ENCODE measurements at places on chromosomes 16 and 17.
A peak's percentile ranks its signal among the peaks of the same experiment; 100 is the strongest.

- DNase-seq = no peak
These were observed 375.7 kb upstream of the CDH11 start for GRCh38 chr16:65497571-65497970.

DNA sequence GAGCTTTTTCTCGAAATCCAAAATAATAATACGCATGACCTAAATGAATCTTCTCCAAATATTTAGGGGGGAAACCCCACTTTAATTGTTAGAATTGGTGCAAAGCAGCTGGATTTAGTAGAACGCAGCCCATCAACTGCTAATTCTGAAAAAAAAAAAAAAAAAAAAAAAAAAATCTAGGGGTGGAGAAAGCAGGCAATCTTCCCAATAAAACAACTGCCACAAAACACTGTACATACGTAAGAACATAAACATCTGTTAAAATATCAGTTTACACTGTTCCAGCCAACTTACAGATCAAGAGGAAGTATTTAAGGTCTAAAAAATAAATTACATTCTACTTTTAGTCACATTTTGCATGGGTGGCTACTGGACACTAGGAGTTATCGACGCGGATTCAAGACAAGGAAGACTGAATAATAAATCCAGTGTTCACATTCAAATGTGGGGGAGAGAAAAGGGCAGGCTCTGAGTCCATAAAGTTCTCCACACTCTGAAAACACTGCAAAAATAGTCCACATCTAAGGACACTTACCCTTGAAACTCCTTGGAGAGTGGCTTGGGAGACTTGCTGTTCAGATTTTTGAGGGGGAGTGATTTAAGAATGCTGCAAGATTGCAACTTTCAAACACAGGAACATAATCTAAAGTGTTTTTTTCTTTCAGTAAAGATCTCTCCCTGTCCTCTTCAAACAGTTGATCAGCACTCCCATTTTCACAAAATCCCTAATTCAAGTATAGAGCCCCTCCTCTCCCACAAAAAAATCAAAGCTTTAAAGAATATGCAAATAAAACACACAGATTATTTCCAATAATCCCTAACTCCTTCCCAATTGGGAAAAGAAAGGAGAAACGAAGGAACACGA is 1.3 kb downstream of the APPBP2 start:
- no peak for DNase-seq

DNA sequence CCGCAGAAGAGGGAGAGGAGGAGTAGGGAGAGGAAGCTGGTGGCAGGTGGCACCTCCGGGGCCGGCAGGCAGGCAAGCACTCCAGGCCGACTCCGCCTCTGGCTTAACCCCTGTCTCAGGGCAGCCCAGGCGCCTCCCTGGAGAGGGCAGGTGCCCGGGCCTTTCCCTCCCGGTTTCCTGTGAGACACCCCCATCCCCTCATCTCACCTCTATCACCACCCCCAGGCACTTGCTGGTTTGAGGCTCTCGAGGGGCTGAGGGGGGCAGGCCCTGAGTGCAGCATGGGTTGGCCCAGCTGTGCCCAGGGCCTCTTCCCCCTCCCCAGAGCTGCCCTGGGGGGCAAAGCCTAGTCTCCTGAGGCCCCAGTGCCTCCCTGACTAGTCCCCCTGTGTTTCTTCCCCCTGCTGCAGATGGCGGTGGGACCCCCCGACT is 6.0 kb downstream of the DOC2A start:
- DNase-seq = no peak

DNA sequence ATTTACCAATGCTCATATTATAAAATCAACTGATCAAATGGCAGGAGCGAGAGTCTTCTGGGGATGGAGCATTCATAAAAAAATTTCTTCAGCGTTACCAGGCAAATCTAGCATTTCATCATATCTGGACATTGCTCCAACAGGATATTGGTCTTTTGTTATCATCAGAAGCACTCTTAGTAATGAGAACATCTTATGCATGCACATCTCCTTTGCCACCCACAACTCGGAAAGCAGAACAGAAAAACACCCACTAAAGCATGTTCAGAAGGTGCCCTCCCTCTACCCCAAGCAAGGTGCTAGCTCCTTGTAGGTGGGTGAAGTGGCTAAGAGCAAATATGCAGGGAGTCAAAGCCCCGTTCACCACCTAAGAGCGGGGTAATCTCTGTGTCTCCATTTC is 18.9 kb downstream of the ARHGAP17 start:
- peak; percentile 9 for DNase-seq

DNA sequence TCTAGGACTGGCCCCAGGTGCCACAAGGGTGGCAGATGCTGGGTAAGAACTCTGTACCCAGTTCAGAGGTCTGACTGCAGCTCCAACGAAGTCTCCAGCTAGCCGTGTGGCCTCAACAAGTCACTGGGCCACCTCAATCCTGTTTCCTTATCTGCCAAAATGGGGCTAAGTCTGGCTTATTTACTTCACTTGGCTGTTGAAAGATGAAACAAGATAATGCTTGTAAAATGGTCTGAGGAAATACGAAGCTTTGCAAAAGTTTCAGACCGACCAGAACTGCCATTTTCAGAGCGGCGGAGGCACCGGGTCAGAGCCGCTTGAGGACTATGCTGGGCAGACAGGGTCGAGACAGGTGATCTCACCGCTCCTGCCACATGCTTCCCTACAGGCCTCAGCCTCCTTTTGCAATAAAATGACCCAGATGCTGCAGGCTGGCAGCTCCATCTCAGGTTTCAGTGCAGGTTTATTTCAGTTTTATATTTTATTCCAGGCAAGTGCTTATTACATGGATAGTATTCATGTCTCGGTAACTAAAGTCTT is 17.2 kb downstream of the MNT start:
- DNase-seq = no peak

DNA sequence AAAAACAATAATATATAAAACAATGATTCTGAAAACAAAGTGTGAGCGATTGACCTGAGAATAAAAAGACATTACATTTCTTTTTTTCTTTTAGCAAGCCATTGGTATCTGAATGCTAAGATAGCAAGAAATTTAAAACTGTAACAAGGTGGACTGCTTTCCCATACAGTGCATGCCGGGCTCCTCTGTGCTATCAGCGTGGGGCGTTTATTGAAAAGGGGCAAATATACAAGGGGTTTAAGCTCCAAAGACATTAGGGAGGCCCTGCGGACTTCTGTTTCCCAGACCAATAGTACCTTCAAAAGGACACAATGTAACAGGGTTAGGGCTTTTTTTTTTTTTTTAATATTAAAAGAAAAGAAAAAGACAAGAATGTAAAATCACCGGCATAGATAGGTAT is 261.3 kb downstream of the ZFHX3 start:
- no peak for DNase-seq

GRCh38 chr17:42311240-42312034 is 23.1 kb downstream of the STAT5A start:
- DNase-seq = peak; percentile 41

GRCh38 chr17:48179071-48179945 is 71.7 kb downstream of the SNX11 start:
- DNase-seq = no peak

DNA sequence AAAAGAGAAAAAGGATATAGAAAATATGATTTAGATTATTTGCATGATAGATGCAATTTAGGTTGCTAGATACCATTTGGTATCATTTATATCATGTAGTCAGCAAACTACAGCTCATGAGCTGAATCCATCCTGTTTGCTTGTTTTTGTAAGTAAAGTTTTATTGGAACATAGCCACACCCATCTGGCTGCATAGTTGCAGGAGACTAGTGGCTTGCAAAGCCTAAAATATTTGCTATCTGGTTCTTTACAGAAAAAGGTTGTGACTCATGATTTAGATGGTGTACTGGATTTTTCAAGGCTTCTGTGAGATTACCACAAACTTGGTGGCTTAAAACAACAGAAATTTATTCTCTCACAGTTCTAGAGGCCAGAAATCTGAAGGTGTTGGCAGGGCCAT is 49.9 kb downstream of the MAP2K4 start:
- DNase-seq = no peak

- no peak for DNase-seq
These were observed 311.9 kb downstream of the NPIPA8 start for GRCh38 chr16:18024611-18025010.

DNA sequence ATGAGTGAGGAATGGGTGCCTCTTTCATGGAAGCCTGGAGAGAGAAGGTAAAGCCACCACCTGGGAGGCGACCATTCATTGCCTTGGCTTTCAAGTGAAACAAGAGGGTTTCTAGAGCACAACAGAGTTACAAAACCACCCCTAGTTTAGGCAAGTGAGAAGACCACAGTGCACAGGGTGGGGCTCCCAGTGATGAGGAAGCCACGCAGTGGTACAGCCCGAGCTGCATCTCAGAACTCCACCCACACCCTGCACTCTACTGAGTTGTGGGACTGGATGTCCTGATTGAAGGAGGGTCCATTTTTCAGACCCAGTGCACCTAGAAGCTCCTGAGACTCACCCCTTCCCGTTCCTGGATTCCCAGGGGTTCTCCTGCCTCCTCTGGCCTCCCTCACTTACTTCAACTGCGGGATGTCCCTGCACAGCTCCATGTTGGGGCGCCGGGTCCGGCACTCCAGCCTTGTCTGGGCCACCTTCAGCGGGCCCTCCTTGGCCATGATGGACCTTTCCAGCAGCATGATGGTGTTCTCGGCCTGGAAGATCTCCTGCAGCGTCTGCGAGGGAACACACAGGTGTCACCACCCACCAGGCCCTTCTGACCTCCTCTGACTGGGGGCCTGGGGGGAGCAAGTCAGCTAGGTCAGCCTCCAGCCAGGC is 55.1 kb upstream of the EMP2 start:
- no peak for DNase-seq

- DNase-seq = no peak
These were observed 2.7 kb upstream of the NFE2L1 start for GRCh38 chr17:48045316-48046001.

DNA sequence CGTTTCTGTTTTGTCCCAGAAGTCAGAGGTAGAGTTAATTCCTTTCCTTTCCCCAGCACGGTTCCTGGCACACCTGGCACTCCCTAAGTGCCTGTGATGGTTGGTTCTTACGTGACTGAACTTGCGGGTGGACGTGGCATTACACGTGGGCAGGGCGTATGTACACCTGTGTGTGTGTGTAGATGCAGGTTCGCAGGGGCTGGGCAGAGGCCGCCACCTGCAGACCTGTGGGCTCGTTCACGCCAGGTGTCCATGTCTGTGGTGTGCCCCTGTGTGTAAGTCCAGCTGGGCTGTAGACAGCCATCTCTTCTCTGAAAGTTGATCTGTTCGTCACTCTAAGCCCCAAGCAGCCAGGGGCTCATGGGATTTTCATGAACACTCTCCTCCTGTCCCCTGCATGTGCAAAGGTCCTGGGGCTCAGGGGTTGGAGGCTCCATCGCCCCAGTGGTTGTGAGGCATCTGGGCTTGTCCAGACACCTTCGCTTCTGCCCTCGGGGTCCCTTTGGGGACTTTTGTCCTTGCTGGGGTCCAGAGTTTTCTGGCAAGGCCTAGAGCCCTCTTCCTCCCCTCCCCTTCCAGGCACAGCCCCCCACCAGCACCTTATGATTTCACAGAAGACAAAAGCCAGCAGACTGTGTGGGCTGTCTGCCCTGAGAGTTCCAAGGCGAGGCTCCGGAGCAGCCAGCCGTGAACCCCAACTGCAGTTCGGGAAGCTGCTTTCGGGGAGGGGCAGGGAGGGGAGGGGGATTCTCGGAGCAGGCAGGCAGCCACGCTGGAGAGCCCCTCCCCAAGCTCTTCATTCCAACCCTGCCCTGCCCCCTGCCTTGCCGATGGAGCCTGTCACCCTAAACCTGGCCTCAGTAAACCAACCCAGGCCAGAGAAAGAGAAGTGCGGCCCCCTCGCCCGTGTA is 5.4 kb upstream of the FSCN2 start:
- no peak for DNase-seq

DNA sequence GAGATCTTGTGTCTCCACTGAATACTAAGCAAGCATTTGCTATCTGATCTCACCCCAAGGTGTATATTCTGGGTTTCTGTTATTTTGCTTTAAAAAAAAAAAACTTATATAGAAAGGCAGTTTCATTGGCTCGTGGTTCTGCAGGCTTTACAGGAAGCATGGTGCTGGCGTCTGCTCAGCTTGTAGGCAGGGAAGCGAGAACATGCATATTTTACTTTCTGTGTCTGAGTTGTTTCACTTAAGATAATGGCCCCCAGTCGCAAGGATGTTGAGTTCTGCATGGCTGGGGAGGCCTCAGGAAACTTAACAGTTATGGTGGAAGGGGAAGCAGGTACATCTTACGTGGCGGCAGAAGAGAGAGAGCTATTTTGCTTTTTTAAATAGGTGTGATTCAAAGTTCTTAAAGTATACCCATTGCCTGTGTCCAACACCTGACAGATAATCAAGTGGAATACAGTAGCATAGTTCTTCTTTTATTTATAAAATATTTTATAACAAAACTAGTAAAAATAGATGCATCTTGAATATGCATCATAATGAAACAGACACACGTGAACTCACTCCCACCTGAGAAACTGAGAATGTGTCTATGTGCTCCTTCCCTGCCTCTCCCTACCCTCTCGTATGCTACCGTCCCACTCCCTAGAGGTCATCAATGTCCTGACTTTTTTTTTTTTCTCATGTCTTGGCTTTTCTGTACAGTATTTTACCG is 15.4 kb upstream of the ARHGAP17 start:
- DNase-seq = peak; percentile 38

DNA sequence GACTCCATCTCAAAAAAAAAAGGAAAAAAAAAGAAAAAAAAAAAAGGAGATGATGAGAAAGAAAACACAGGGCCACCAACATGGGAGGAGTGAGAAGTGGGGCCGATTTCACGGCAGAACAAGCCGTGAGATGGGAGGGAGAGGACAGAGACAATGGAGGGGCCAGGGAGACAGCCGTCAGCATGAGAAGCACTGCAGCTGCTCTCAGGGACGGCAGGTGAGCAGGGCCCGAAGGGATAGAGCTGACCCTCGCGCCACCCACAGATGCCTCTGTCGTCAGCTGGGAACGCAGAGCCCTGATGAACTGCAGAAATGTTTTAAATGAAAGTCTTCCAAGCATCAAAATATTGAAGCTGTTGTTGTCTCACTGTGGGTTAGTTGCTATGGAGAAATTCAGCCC is 20.3 kb downstream of the PITPNM3 start:
- DNase-seq = no peak

DNA sequence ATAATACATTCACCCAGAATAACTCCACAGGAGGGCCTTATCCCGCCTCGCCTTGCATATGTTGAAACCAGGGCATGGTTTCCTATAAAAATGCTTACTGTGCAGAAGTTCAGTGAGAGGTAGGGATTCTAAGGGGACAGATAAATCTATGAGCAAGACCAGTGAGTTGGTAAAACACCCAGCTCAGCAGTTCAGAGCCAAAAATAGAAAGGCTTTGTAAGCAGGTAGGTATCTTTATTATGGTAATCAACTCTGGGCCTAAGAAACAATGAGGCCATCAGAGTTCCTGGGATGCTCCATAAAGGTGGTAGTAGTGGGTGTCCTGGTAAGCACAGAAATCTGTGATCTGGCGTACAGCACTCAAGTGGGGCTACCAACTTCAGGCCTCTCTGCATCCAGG is 549.4 kb upstream of the CDH5 start:
- no peak for DNase-seq

- peak; percentile 18 for DNase-seq
These were observed 185.3 kb upstream of the CACNG3 start for GRCh38 chr16:24070851-24071250.
